ENCODE measurements at places on chromosomes 7 and 10. TPM values are rescaled to one million over a fixed set of nuclear protein-coding genes. Genes with fewer than 3 reads are reported as not detected.

AGMO gene
- total RNA-seq = 28.6 TPM

EGFR gene
- total RNA-seq = 106 TPM

CDK14 gene
- 13.4 TPM for total RNA-seq

ABI1 gene
- total RNA-seq = 46.3 TPM

GARIN1A gene
- 2.7 TPM for total RNA-seq

FGFR2 gene
- 22.2 TPM for total RNA-seq

RAPGEF5 gene
- total RNA-seq = 49.5 TPM

AGR3 gene
- not detected for total RNA-seq

RBP3 gene
- total RNA-seq = not detected

IL6 gene
- total RNA-seq = 2.3 TPM

BEND7 gene
- total RNA-seq = 8.5 TPM

COL26A1 gene
- total RNA-seq = not detected

OIT3 gene
- total RNA-seq = not detected

TTYH3 gene
- total RNA-seq = 45.4 TPM

ICA1 gene
- 55.4 TPM for total RNA-seq

CREB5 gene
- total RNA-seq = 25.3 TPM

KCNIP2 gene
- 109 TPM for total RNA-seq

TUBB8 gene
- not detected for total RNA-seq
